ENCODE measurements at places on chromosomes 3 and 15.

GRCh38 chr15:66240240-66240794 is 13.2 kb downstream of the MEGF11 start:
- DNase-seq: no peak

DNA sequence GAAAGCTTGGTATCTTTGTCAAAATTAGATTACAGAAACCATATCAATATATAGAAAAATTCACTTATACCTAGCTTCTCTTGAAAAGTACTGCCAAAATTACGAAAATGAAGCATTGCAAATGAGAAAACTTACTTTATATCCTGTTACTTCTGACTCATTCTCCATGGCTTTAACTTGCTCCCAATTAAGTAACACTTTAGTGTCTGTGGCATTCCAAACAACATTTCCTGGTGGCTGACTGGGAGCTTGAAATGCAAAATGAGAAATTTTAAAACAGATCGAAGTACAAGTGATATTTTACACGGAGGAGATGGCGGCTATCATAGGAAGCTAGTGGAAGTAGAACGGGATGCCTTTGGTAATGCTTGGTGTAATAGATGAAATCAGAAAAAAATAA is 347.3 kb downstream of the CNTN3 start:
- DNase-seq: no peak

DNA sequence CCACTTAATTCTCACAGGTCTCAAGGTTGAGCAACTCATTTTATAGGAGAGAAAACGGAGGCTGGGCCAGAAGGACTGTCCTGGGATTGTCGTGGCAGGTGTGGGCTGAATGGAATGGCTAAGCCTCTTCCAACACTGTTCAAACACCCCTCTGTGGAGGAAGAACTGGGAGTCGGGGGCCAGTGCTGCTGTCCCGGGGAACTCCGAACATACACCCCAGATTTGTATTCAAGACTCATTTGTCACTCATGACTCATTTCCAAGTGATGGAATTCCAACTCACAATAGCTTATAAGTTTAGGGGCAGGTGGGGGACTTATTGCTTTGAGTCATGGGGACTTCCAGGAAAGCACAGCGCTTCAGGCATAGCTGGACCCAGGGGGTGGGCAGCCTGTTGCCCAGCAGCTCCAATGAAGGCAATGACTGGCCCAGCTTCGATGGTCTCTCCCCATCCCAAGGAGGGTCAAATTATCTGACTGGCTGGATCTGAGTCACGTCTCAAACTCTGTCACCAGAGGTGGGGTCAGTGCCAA is 72.5 kb downstream of the TM2D3 start:
- no peak for DNase-seq

DNA sequence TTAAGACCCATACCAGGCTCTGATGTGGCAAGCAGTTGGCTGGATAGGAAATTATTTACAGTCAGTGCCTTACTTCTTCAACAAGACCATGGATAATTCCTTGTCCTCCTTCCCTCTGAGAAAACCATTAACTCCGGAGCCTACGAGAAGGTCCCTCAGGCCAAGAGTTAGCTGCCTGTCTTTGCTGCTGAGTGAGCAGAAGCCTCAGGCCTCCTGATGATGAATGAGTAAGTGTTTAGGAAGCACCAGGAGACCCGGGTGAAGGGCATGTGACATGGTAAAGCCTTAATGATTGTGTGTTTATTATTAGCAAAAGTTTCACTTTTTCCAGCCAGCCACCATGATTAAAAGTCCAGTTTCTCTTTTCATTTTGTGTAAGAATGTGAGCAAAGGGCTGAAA is 174.9 kb upstream of the TOPAZ1 start:
- DNase-seq: no peak

- no peak for DNase-seq
Observed at GRCh38 chr3:99669879-99670555, 31.6 kb downstream of the COL8A1 start.

- no peak for DNase-seq
Observed at GRCh38 chr3:12318758-12319621, 30.1 kb downstream of the PPARG start.

DNA sequence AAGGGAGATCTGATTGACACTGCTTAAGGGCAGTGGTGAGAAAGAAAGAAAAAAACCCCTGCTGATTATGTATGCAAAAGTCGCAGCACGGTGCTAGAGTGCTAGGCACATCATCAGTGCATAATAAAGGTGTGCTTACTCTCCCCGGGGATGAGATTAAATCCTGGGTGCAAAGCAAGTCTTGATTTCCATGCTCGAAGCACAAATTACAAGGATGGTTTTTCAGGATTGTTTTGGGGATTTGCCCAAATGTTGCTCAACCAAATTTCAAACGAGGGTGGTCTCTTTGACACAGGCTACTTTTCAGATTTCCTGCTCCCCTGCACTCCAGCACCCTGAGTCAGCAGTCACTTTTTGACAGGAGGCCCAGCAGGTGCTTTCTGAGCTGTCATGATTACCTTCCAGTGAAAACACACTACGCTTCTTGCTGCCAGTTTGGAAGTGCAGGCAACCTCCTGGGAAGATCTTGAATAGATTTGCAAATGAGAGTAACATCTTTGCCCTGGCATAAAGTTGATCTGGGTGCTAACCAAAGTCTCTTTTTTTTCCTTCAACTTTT is 167.5 kb upstream of the TRIM42 start:
- DNase-seq: peak; percentile 70

DNA sequence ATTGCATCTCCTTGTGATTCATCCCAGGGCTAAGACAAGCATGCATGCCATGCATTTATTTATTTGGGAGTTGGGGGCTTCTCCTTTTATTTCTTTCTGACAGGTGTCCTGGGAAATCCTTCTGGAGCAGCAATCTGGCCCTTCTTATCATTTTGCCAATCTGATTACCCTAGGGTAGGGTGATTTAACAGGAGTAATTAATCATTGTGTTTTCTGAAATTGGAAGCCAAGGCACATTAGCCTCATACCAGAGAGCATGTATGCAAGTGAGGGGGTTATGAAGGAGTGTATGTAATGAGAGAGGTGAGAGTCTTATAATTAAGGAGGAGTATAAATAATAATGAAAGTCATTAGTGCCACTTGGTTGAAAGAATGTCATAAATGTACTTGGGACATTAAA is 37.4 kb upstream of the ARPP21 start:
- no peak for DNase-seq

DNA sequence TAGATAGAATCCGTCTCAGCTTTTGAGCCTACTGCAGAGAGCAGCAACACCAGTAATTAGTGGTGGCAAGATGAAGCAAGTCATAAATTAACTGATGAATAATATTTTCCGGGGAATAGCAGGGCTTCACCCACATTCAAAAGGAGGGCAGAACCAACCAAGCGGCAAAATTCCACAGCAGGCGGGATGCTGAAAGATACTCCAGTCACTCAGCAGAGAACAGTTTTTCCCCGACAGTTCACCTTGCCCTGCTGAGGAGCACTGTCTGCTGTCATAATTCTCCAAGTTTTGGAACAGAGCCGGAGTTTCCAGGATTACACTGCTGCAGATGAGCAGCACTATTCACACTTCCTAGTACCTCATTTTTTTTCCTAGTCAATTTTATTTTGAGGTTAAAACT is 274.7 kb downstream of the CD47 start:
- no peak for DNase-seq

DNA sequence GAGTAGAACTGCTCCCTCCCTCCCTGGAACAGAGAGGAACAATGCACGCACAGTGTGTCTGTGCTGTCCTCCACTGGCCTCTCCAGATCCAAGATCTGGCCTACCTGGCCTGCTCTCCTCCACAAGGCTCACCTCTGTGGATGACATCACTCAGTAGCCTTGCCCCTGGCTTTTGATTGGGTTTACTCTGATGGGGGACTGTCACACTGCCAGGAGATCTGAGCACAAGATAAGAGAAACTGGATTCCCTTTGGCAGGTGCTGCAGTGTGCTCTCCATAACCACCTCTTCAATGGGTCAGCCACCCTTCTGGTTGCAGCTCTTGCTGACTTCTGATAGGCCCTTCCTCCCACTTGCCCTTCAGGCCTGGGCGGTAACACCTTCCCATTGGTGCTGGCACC is 22.6 kb upstream of the ANO10 start:
- DNase-seq: no peak

- DNase-seq: peak; percentile 18
Observed at GRCh38 chr3:126117212-126117611, 33.3 kb upstream of the SLC41A3 start.

DNA sequence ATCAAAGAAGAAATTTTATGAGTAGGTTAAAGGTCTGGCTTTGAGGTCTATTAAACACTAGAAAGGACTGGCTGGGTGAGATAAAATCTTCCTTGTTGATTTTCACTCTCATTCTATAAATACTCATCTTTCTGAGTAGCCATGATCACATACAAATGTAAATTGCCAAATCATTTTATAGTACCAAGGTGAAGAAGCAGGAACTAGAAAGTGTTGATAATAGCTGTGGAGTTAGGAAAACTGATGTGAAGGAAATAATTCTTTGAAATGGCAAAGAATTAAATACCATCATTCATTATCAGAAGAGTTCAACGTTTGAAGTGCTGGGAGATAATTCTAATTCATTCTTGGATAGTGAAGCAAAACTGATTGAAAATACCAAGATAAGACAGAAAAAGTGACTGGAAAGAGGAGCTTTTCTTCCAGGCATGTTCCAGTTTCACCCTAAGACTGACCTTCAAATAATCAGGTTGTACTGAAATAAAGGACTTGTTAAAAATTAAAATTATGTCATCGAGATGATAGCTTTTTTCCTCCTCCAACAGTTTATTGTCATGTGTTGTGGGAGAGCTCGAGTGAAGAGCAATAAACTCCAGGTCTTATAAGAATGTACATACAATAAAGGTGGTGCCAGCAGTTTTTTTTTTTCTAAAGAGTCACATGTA is 17.4 kb downstream of the THBS1 start:
- DNase-seq: no peak

DNA sequence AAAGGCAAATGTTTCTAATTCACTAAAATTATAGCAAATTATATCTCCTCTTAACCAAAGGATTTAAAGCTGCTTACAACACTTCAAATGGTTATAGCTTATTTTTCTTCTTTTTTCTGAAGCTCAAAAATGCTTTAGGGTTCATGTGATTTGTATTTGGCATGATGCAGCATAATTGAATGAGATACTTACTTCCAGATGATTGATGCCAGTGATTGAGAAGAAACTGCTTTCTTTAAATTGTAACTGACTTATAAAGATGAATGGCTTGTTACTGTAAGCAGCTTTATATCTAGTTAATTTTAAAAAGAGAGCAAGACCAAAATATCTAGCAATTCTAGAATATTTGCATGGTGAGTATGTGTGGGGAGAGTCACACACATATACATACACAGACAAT is 270.7 kb upstream of the THRB start:
- DNase-seq: no peak

GRCh38 chr3:14188041-14188754 is 9.6 kb downstream of the LSM3 start:
- no peak for DNase-seq

- DNase-seq: peak; percentile 57
Observed at GRCh38 chr3:133547432-133548041, 25.9 kb upstream of the CDV3 start.

DNA sequence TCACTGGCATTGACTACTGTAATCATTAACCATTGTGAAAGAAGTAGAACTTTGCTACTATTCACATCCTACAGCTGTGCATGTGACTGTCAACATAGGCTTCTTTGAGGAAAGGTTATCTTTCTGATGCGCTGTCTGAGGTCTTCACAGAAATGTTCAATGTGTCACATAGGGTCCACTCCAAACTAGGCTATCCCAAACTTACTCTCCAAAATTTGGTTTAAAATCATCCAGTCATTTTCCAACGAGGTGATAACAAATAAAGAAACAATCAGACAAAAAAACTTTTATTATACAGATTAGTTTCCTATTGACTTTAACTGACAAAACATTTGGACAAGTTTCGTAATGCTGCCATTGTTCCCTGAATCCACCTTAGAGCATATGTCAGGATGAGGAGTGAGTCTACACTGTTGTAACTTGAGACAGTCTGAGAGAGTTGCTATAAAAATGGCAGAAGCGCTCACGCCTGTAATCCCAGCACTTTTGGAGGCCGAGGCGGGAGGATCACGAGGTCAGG is 511.6 kb downstream of the PLOD2 start:
- DNase-seq: no peak
